ENCODE measurements at places on chromosomes 7 and 10.

DNA sequence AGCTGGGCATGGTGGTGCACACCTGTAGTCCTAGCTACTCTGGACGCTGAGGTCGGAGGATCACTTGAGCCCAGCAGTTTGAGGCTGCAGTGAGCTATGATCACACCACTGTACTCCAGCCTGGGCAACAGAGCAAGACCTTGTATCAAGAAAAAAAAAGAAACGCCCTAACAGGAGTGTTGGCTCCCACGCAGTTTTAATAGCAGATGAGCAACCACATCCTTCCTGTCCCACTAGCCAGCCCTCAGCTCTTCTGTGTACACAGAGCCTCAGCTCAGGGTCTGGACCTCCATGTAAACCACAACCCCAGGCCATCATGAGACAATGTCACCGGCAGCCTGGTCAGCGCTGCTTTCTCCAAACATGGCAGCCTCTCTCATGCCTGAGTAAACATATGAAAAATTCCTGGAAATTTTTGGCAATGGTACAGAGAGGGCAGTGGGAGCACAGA, 108.2 kb downstream of the PIP4K2A start:
- DNase-seq: no peak

GRCh38 chr7:28988091-28988490, 30.0 kb upstream of the TRIL start:
- no peak for DNase-seq

GRCh38 chr10:131391936-131392335, 80.4 kb upstream of the TCERG1L start:
- DNase-seq: no peak

DNA sequence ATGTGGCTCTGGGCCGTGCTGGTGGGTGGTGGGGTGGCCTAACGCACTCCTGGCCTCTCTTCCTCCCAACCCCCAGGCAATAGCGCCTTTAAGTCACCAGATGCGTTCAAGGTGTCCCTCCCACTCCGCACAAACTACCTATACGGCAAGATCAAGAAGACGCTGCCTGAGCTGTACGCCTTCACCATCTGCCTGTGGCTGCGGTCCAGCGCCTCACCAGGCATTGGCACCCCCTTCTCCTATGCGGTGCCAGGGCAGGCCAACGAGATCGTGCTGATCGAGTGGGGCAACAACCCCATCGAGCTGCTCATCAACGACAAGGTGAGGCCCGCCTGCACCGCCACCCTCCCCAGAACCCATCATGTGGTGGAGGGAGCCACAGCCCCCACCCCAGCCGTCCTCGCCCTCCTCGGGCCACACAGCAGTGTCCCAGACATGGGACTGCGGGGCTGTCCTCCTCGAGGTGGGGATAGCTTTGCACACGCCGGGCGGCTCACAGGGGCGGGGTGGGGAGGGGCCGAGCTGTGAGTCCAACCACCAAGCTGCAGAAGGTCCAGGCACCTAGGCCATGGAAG, 7.8 kb downstream of the NPTX2 start:
- DNase-seq: no peak

- no peak for DNase-seq
These were observed 52.7 kb upstream of the DKK1 start for GRCh38 chr10:52261362-52261761.

GRCh38 chr10:29259498-29259897, 29.4 kb upstream of the LYZL1 start:
- no peak for DNase-seq

GRCh38 chr7:69790977-69791724, 192.9 kb downstream of the AUTS2 start:
- DNase-seq: no peak

- no peak for DNase-seq
These were observed 38.7 kb downstream of the DENND11 start for GRCh38 chr7:141663081-141663849.

- DNase-seq: no peak
These were observed 43.8 kb downstream of the VWC2 start for GRCh38 chr7:49817279-49817678.

- DNase-seq: no peak
These were observed at the start of gene PGAM2 for GRCh38 chr7:44065431-44066110. Gene PGAM2, minus strand, starts transcription at chr7:44065567. Its CDS starts 38 bp downstream, at chr7:44065529.
